ENCODE measurements at places on chromosomes 3 and 15.

- no peak for DNase-seq
Measured at GRCh38 chr3:13236557-13237173, 163.4 kb upstream of the IQSEC1 start.

DNA sequence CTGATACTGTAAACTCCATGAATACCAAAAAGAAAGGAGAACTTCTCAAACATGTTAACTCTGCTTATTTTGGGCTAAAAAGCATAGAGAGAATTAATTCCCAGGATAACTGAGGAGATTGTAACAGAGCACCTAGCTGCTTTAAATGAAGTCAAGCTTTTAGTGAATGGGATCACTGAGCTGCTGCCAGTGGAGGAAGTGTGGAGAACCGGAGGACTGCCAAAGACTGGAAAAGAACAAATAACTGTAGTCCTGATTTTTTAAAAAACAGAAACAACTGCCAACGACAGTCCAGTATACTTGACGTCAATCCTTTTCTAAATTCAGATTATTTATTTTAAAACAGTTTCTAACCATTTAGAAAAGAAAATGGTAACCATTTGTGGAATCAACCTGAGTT, 3.3 kb downstream of the C3orf70 start:
- DNase-seq = no peak

- no peak for DNase-seq
Measured at GRCh38 chr3:170653801-170654200, 67.9 kb upstream of the SLC7A14 start.

DNA sequence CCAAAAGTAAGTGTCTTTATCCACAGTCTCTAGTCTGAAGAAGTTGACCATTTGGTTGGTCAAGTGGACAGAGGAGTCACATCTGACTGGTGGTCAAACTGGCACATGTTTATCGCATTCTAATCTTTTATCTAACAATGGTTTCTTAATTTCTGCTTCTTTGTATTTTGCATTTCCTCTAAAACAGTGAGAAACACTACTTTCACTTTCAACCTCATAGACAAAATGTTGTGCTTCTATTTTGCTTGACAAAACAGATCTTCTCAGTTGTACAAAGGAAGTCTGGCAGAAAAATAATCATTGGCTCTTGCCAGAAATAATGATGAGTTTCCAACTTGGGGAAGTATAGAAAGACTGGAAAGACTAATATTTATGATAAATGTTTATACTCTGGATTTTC, 103.9 kb downstream of the MME start:
- DNase-seq = no peak

DNA sequence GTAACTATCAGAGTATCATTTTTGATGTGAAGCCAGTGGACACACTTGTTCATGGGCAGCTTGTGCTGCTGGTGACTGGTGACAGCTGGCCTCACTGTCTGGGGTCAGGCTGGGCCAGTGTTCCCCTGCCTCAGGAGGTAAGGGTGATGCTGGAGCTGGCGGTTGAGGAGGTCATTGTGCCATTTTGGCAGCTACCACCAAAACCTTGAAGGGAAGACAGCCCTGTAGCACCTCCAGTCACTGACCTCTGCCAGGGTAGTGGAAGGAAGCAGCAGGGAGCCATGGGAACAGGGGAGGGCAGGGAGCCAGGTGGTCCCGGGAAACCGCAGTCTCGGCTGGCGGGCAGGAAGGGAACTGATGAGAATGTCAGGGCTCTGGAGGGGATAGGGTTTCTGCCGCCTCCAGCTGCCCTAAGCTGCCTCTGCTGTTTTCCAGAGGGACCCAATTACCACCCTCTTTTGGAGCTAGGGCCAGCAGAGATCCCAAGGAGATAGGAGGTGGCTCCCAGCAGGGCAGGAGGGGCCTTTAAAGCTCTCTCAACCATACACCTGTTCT, 24.8 kb downstream of the FOXL2NB start:
- no peak for DNase-seq

DNA sequence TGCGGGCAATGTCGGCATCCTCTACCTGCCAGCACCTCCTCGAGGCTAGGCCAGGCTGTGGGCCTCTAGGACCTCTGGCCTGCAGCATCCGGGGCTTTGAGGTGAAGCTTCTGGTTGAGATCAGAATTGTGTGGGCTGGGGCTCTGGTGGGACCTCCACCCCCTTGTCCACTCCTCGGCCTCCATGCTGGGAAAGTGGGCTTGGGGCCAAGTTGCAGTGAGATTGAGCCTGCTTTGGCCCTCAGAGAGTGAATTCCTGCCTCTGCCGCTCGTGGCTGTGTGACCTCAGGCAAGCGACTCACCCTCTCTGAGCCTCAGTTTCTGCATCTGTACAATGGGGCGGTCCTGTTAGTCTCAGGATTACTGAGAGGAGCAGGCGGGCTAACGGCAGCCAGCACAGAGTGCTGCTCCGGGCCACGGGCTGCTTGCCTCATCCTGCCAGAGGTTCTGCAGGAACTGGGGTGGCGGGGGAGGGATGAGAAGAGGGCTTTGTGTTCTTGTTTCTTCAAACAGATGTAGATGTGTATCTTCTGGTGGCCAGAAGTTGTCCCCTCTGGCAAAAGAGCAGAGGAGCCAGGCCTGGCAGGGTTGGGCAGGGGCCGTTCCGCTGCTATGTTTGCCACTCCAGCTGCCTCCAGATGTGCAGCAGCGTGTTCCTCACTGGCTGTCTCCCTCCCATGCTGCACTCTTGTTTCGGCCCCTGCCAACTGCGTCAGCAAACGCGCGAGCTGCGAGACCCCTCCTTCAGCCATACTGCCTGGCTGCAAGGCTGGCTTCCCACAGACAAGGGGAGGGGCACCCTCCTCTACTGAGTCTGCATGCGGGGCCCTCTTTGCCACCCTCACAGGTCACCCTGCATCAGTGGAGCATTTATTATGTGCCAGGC, 33.7 kb downstream of the FBLN2 start:
- no peak for DNase-seq

DNA sequence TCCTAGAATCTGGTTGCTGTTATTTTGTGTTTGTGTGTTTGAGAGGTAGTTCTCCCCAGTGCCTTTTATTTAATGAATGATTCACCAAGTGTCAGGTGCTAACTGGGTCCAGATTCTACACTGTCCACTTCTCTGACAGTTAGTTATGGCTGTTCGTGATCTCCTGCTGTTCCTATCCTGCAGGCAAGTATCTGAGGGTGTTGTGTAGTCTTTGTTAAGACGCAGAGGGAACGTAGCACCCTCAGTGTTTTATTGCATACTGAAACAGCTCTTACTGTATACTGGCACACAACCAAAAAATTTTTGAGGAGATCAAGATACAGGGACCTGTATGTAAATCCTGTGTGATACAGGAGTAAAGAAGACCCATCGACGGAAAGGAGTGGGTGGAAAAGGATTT, 1271.3 kb downstream of the ROBO1 start:
- DNase-seq = no peak

- DNase-seq = peak; percentile 50
Measured at GRCh38 chr3:31010491-31010890, 116.0 kb upstream of the GADL1 start.

DNA sequence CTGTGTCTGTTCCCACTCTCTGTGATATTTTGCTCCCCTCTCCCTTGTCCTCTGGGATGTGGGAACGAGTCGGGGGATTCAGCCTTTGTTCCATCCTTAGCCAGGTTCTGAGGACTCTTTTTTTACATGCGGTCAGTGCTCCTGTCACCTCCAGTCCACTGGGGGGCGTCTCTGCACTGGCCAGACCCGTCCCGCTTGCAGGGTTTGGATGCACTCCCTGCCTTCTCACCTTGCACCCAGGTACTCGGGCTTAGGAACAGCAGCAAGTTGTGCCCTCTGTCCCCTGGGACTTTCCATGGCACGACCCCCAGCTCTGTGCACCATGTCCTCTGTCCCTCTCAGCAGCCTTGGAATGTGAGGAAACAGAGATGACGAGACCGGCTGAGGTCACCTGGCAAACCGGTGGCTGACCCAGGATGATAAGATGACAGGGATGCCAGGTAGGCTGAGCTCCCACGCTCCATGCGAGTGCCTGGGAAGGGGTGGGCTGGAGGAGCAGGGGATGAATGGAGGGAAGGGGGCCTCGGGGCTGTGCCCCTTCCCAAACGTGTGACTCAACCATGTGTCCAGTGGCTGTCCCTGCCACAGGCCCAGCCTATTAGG, 27.3 kb upstream of the FGD5 start:
- peak; percentile 18 for DNase-seq

DNA sequence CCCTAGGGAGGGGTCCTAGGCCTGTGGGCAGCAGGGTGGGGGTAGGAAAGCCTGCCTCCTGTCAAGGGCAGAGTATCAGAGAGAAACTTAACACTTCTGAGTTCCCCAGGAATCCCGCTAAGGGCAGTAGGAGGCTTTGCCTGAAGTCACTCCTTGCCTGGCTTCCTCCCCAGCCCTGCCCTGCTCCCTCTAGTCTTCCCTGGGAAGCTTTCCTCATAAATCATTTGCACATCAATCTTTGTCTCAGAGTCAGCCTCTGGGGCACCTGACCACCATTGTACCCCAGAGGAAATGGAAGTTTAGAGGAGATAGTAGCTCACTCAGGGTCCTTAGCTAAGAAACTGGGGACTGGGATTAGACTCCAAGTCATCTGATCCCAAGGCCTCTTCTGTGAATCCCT, 129.4 kb upstream of the TLE3 start:
- DNase-seq = no peak

DNA sequence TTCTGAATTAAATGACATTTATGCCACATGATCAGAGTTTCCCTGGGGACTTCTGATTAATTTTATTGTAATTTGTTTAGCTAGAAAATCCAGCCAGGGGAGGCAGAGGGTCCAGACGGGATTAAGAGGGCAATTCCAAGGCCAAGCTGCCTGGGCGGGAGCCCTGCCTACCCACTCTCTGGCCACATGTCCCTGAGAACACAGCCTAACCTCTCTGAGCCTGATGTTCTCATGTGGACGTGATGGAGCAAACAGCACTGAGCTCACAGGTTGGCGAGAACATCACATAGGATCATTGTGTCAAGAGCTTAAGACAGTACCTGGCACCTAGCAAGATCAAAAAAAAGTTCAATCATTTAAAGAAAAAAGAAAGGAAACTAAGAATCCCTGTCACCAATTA, 1.0 kb downstream of the LRRC2 start:
- no peak for DNase-seq

DNA sequence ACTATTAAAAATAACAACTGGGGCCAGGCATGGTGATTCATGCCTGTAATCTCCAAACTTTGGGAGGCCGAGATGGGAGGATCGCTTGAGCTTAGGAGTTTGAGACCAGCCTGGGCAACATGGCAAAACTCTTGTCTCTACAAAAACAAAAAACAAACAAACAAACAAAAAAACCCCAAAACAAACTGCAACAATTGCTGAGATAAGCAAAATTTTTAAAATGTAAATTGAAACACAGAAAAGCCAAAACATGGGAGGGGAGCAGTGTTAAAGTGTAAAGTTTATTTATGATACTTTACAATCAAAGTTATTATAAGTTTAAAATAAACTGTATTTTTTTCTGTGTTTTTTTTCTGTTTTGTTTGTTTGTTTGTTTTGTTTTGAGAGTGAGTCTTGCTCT, 207.7 kb downstream of the PCCB start:
- no peak for DNase-seq

GRCh38 chr3:168424059-168424734, 328.5 kb upstream of the GOLIM4 start:
- DNase-seq = peak; percentile 87

DNA sequence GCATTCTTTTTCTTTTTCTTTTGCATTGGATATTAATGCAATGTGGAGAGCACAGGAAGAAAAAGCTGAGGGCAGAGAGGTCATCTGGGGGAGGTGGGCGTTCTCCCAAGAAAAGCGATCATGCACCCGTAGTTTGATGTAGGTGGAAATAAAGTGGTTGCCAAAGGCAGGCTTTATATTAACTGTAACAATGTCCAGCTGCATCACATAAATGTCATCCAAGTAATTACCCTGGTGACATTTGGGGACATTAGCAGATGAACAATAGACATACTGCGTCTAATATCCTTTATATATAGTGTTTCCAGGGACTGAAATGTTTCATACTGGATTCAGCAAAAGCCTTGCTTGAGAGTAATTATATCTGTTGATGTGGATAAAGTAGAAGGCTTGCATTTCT, 135.5 kb downstream of the CNTN6 start:
- no peak for DNase-seq

- DNase-seq = no peak
Measured at GRCh38 chr3:187750006-187750512, 4.8 kb upstream of the BCL6 start.

DNA sequence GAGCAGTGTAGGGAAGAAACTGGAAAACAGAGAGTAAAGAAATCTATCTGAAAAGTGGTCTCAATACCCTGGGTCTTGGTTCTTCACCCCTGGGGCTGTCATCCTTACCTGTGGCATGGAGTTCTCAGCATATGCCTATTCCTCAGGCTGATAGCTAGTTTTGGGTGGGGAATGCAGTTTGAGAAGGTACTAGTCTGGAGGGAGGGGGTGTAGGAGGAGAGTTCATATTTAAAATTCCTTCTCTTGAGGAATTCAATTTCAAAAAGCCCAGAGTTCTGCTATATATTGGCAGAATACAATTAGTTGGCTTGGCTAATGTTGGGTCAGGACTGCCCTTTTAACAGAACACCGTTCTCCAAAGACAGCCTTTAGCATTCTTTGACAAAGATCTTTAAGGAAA, 82.9 kb upstream of the NPHP3 start:
- no peak for DNase-seq

DNA sequence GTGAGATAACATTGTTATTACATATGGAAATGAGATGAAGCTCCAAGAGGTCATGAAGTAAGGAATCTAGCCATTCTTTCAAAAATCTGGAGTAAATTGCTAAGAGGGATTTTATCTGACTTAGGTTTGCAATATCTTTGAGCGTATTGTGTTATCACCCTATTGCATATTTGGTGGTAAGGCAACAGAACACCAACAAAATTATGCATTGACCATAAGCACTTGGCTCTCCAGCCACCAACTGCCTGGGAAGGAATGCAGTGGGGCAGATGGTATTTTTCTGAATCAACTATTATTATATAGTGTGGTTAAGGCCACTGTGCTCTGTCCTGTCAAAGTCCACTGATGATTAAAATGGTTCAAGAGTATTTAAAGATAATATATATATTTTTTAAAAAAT, 287.9 kb upstream of the SEMA6D start:
- peak; percentile 55 for DNase-seq

GRCh38 chr15:100722551-100723314, 120.3 kb downstream of the ASB7 start:
- DNase-seq = no peak

DNA sequence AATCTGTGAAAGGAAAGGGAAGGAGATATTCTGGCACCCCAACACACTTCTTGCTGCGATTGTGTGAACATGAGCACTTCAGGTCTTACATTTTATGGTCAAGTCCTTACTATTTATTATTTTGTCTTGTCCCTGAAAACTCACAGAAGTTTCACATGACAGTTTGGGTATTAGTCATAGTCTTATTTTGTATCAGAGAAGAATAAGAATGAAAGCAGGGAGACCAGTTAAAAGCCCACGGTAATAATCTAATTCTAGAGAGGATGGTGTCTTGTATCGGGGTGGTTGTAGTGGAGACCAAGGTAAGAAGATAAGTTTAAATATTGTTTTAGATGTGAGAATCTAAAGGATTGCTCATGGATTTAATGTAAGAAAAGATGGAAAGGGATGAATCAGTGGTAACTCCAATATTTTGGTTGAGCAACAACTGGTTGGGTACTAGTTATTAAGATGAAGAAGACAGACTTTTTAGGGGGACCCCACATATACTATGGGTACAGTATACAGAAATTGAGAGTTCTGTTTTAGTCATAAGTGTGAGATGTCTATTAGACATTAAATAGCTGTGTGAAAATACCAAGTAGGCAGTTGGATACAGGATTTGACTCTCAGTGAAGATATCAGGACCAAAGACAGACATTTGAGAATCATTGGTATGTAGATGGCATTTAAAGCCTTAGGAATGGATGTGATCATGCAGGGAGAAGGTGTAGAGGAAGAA, 227.6 kb downstream of the MFSD1 start:
- DNase-seq = no peak

- DNase-seq = no peak
Measured at GRCh38 chr15:64315216-64315615, 40.8 kb downstream of the CSNK1G1 start.

Data from fibroblast of skin of back (primary cell).